Stimulated activated CD4-positive, alpha-beta T cell treated with anti-CD3 and anti-CD28 coated beads, Interleukin-15, amount 100 ng/mL, for 24 hours (primary cell): ENCODE measurements at places on chromosomes 7 and 10.

DNA sequence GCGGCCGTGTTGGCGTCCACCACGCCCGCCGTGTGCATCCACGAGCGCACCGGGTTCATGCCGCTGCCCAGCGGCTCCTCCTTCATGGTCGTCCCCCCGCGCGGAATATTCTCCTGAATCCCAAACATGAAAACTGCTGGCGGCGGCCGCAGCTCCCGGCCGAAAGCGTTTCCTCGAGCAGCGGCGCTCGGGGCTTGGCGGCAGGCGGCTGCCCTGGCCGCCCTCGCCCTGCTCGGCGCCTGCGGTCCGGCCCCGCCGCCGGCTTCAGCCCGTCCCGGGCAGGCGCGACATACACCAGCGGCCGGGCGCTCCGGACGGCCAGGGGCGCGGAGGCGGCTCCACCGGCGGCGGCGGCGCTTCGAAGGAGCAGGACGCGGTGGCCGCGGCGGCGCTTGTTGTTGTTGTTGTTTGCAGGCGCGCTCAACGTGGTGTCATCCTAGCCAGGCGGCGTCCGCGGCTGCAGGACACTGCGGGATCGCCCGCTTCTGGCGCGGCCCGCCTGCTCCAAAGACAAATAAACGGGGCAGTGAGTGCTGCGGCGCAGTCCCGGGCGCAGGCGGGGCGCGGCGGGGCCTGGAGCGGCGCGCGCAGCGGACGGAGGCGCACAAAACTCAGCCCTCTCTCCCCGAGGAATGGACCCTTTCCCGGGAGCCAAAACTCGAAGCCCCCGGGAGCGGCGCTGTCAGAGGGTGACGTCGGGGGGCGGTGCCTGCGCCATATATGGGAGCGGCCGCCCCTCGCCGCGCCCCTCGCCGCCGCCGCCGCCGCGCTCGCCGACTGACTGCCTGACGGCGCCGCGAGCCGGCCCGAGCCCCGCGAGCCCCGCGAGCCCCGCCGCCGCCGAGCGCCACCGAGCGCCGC lies at the start of gene EBF3:
Gene EBF3, minus strand, starts transcription at position 634 of the 861 bp plus-strand sequence. Its CDS starts 506 bp downstream, at position 128.
- peak; percentile 62 for DNase-seq

GRCh38 chr10:110962443-110962842 lies 43.0 kb downstream of the SHOC2 start:
- DNase-seq, result no peak

GRCh38 chr7:156722043-156722826 lies 81.7 kb downstream of the RNF32 start:
- no peak for DNase-seq

- no peak for DNase-seq
Measured at GRCh38 chr7:148695953-148696352, 2.8 kb upstream of the CUL1 start.

- no peak for DNase-seq
Measured at GRCh38 chr10:86758189-86759072, 2.0 kb downstream of the BMPR1A start.

DNA sequence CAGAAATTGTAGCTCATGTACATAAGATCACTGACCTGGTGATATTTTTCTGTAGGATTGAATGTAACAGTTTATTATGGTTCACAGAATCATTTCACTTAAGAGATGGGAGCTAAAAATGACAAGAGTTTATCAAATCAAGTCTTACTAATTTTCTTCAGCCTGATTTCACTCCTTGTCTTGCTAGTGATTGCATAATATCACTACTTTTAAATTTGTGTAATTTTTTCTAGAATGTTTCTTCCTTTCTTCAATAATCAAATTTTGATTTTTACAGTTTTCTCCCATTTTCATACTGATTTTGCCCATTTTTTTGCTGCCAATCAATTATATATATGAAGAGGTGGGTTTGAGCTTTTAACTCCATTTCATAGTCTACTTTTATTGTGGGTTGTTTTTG lies 68.8 kb upstream of the TMEM140 start:
- no peak for DNase-seq
